ENCODE measurements at places on chromosomes 3 and 15. TPM values are rescaled to one million over a fixed set of nuclear protein-coding genes. Genes with fewer than 3 reads are reported as not detected.
A peak's percentile ranks its signal among the peaks of the same experiment; 100 is the strongest.

- H3K36me3 ChIP-seq = no peaks in the 10 kb centered on the region
- no peak overlapping the region for H3K4me3 ChIP-seq
- H3K4me1 ChIP-seq = no peaks in the 10 kb centered on the region
- no peak overlapping the region for H3K27ac ChIP-seq
- DNase-seq = no peak
- H3K27me3 ChIP-seq = no peaks in the 10 kb centered on the region
These were observed 12.7 kb downstream of the GPR156 start for GRCh38 chr3:120272286-120272685.

DNA sequence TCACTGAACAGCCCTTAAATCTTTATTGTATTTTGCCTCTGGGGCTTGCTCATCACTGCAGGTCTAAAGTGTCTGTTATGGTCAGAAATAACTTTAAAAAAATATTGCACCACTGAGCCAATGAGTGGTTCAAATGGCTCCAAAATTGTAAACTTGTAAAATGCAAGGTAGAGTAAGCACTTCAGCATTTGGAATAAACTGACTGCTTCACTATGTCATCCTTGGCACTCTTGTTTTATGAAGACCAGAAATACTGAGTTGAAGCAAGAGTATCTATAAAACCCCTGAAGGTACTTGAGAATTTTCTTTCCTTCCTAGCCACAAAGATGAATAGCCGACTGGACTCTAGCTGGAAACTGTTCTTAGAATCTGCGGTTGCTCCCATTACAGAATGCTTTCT is 390.3 kb upstream of the DPH6 start:
- H3K27ac ChIP-seq = no peak overlapping the region
- no peaks in the 10 kb centered on the region for H3K4me1 ChIP-seq
- H3K36me3 ChIP-seq = no peaks in the 10 kb centered on the region
- H3K4me3 ChIP-seq = no peak overlapping the region
- no peaks in the 10 kb centered on the region for H3K27me3 ChIP-seq
- no peak for DNase-seq

DNA sequence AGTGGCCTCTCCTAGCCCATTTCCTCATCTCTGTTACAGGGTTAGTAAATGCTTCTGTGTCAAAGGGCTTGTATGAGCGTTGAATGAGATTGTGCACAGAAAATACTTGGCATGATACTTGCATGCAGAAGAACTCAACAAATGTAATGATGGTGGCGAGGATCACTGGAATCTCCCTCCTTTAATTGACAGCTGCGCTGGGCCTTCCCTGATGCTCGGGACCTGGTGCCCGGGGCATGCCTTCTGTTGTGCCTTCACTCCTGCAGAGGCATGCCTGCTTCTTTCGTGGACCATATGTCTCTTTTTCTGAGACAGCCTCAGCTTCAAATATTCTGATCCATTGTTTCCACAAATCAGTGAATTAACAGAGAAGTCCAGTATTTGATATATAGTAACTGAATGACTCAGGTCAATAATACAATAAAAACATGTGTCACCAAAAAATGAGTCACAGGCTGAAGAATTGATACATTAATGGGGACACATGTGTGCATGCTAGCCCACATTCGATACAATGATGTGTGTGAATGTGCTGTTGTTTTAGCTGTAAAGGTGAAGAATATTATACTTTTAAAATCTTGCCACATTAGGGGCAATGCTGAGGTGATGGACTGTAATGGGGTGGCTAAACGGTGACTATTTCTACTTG is 243.3 kb upstream of the TBL1XR1 start:
- no peaks in the 10 kb centered on the region for H3K36me3 ChIP-seq
- H3K4me1 ChIP-seq = peaks cover 13% of the 10 kb centered on the region
- no peaks in the 10 kb centered on the region for H3K27me3 ChIP-seq
- no peak overlapping the region for H3K4me3 ChIP-seq
- DNase-seq = no peak

DNA sequence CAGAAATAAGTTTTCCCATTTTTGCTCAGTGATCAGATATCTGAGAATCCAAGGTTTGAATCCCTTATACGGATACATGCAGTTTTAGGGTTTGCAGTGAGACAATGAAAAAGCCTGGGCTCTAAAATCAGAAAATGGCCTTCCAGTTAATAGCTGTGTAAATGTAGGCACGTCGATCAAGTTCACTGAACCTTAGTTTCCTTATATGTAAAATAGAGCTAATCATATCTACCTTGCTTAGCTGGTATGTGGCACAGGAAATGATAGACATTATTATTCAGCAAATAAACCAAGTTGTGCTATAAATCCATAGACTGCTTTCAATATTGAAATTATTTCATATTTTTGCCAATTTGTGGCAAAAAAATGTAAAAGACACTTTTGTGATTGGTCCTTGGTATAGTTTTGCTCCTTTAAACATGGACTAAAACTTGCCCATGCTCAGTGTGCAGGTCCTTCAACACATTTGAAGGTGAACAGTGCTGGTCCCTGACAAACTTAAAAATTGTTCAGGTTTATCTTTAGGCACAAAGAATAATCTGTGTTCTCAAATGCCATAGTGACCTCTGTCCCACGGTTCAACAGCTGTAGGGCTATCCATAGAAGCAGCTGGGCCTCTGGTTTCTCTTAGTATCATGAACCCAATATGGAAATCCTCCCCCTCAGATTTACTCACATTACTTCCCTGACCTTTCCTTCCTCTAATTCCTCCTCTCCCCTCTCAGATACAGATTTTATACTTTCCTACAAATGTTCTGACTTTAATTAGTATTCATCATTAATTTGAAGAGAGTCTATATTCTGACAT is 51.0 kb downstream of the CCDC54 start:
- peak; percentile 92 for DNase-seq
- peak overlapping the region; percentile 39 for H3K4me3 ChIP-seq
- H3K36me3 ChIP-seq = no peaks in the 10 kb centered on the region

DNA sequence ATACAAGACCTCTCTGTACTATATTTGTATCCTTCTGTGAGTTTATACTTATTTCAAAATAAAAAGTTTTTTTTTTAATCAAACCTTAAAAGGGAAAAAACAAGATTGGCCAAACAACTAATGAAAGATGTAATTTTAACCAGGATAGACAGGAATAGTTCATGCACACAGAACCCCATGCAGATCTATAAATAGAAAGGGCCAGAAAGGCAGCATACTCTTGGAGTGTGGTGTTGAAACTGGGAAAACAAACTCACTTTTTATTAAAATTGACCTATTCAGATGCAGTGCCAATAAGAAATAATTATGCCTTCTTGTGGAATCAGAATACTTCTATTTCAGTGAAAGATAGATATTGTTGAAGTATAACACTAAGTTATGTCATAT is 204.6 kb downstream of the PLCL2 start:
- DNase-seq = no peak
- H3K27me3 ChIP-seq = no peaks in the 10 kb centered on the region
- H3K4me1 ChIP-seq = peaks cover 4% of the 10 kb centered on the region
- no peaks in the 10 kb centered on the region for H3K36me3 ChIP-seq
- no peak overlapping the region for H3K27ac ChIP-seq
- no peak overlapping the region for H3K4me3 ChIP-seq

- no peak overlapping the region for H3K27ac ChIP-seq
- no peaks in the 10 kb centered on the region for H3K27me3 ChIP-seq
- no peak for DNase-seq
- H3K4me3 ChIP-seq = no peak overlapping the region
- peaks cover 15% of the 10 kb centered on the region for H3K4me1 ChIP-seq
These were observed 62.3 kb downstream of the SYNM start for GRCh38 chr15:99167201-99167600.

DNA sequence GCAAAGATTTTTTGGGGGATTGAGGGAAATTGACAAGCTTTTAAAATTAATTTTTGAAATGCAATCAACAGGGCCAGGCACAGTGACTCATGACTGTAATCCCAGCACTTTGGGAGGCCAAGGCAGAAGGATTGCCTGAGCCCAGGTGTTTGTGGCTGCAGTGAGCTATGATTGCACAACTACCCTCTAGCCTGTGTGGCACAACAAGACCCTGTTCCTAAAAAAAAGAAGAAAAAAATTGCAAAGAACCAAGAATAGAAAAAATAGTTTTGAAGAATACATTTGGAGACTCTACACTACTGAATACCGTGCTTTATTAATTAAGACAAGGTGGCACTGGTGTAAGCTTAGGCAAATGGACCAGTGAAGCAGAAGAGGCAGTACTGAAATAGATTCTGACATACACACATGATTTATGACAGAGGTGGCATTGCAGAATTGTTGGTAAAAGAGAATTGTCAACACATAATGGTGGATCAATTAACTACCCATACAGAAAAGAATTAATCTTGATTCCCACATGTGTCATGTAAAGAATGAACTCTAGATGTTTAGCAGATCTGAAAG is 443.3 kb upstream of the ATP11B start:
- DNase-seq = peak; percentile 85
- peak overlapping the region; percentile 92 for H3K27ac ChIP-seq
- no peaks in the 10 kb centered on the region for H3K36me3 ChIP-seq
- H3K27me3 ChIP-seq = no peaks in the 10 kb centered on the region

DNA sequence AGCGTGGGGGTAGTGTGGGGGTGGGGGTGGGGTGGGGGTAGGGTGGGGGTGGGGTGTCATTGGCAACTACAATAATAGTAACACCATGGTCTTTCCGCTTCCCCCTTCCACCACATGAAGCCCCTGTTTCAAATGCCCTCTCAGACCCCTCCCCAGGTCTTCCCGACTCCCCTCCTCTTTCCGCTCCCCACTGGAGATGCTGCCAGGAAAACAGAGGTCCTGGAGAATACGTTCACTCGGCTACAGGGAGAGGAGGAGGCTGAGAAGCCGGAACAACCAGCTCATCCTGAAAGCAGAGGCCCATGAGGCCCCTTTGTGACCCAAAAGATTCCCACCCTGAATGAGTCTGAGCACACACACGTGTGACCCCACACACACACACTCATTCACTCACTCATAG is 75.4 kb downstream of the CPN2 start:
- H3K27me3 ChIP-seq = no peaks in the 10 kb centered on the region
- H3K36me3 ChIP-seq = no peaks in the 10 kb centered on the region
- H3K4me3 ChIP-seq = no peak overlapping the region
- no peak overlapping the region for H3K27ac ChIP-seq
- no peaks in the 10 kb centered on the region for H3K4me1 ChIP-seq
- DNase-seq = no peak

- H3K27me3 ChIP-seq = no peaks in the 10 kb centered on the region
- H3K36me3 ChIP-seq = no peaks in the 10 kb centered on the region
- H3K27ac ChIP-seq = no peak overlapping the region
These were observed 285.1 kb upstream of the STAC start for GRCh38 chr3:36095238-36095637.

- no peak overlapping the region for H3K27ac ChIP-seq
- no peak for DNase-seq
- no peak overlapping the region for H3K4me3 ChIP-seq
- H3K27me3 ChIP-seq = no peaks in the 10 kb centered on the region
- no peaks in the 10 kb centered on the region for H3K4me1 ChIP-seq
- no peaks in the 10 kb centered on the region for H3K36me3 ChIP-seq
These were observed 35.3 kb downstream of the MUC20 start for GRCh38 chr3:195755791-195756676.

- peaks cover 31% of the 10 kb centered on the region for H3K4me1 ChIP-seq
- no peak for DNase-seq
- H3K27ac ChIP-seq = no peak overlapping the region
- H3K27me3 ChIP-seq = no peaks in the 10 kb centered on the region
- H3K4me3 ChIP-seq = no peak overlapping the region
These were observed 23.9 kb upstream of the TXNRD3 start for GRCh38 chr3:126678693-126679317.

DNA sequence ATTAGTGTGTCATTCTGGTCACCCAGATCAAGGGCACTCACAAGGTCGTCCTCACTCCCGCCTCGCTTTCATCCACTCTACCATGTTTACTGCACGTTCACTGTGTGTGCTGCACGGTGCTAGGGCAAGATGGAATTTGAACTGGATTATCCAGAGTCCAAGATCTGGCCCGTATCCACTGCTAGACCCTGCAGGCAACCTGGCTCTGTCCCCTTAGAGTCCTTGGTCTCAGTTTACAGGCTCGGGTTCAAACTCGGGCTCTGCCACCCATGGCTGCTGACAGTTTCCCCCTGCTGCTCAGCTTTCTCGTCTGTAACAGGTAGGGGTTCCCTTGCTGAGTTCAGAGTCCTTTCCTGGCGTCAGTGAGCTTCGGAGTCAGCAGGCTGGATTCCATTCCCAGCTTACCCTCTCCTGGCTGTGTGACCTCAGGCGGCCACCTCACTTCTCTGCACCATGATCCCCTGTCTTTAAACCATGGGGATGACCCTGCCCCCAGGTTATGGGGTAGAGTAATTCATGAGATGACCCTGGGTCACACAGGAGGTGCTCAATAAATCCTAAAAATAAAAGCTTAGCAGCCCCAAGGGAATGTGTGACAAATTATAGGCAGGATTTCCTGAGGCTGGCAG is 79.6 kb upstream of the SLC6A6 start:
- H3K36me3 ChIP-seq = no peaks in the 10 kb centered on the region
- no peak overlapping the region for H3K27ac ChIP-seq
- no peaks in the 10 kb centered on the region for H3K27me3 ChIP-seq
- H3K4me3 ChIP-seq = no peak overlapping the region

DNA sequence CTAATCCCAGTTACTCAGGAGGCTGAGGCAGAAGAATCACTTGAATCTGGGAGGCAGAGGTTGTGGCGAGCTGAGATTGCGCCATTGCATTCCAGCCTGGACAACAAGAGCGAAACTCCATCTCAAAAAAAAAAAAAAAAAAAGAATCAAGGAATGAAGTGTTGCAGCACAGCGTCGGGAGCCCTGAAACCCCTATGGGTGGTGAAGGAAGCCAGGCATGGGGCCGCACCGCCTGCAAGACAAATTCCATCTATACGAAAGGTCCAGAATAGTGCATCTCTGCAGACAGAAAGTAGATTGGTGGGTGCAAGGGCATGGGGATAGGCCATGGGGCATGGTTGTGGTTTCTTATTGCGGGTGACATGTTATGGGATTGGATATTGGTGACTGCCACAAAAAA is 98.6 kb upstream of the PRR20G start:
- DNase-seq = no peak
- no peaks in the 10 kb centered on the region for H3K4me1 ChIP-seq
- no peaks in the 10 kb centered on the region for H3K36me3 ChIP-seq
- no peak overlapping the region for H3K4me3 ChIP-seq
- H3K27ac ChIP-seq = no peak overlapping the region

- no peak overlapping the region for H3K4me3 ChIP-seq
- H3K36me3 ChIP-seq = no peaks in the 10 kb centered on the region
- H3K4me1 ChIP-seq = no peaks in the 10 kb centered on the region
- H3K27ac ChIP-seq = no peak overlapping the region
- H3K27me3 ChIP-seq = no peaks in the 10 kb centered on the region
These were observed 7.0 kb downstream of the NR2F2 start for GRCh38 chr15:96337365-96338023.

Gene SLC28A2
- not detected for total RNA-seq

Gene IL17RD
- total RNA-seq = 1.2 TPM

Gene CELSR3
- total RNA-seq = 7.0 TPM

Gene PAQR5
- total RNA-seq = not detected

Gene TF
- total RNA-seq = 1.6 TPM

Gene GOLGA8Q
- total RNA-seq = not detected
